ENCODE measurements at places on chromosomes 7 and 10.

DNA sequence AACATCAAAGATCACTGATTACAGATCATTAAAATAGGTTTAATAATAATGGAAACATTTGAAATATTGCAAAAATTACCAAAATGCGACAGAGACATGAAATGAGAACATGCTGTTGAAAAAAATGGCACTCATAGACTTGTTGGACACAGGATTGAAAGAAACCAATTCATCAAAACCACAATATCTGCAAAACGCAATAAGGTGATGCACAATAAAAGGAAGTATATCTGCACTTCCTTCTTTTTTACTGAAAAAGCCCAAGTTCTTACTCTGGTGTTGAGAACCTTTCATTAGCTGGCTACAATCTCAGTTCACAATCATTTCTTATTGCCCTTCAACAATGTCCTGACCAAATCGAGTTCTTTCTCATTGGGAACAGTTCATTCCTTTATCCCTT is 28.7 kb downstream of the TMEM106B start:
- no peak for DNase-seq

DNA sequence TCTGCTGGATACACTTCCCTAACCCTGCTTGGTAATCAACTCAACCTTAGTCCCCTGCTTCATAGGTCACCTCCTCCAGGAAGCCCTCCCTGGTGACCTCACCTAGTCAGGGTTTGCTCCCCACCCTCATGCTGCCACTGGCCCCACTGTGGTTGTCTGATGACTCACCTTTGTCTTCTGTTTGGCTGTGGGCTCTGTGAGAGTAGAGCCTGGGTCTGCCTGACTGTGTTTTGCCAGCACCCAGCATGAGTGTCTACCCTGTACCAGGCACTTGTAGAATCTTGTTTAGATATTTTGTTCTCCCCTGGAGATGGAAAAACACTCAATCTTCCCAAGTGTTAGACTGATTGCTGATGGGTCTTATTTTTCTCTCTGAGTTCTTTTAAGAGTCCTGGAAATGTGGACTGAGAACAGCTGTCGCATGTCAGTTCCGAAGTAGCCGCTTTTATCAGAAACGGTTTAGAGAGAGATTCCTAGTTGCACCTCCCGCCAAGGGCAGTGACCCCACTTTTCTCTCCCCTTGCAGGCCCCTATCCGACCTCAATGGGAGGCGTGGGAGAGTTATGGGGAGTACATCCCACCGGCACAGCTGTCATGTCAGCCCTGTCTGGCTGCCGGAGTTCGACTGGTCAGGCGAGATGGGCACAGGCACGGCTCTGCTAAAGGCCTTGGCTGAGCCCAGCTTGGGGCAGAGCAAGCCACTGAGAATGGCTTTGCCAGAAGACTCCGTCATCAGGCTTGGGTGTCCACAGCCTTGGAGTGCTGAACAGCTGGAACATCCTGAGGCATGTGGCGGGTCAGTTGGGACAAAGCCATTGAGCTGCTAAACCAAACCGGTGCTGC is 134.3 kb downstream of the GRK5 start:
- DNase-seq, result no peak

DNA sequence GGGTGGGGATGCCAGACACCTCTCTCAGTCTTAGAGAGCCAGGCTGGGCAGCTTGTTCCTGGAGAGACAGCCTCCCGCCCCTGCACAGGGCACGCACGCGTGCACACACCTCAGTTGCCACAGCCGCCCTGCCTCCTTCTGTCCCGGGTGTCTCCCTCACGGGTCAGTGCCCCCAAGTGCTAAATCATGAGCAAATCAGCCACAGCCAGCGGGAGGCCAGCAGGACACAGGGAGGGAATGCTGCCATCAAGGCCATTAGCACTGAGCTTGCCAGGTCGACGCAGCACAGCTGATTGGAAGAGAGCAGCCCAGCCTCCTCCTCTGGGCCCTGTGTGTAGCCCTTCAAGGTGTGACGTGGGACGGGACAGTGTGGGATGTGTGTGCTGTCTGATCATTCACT is 130.4 kb downstream of the CDH23 start:
- DNase-seq, result no peak

DNA sequence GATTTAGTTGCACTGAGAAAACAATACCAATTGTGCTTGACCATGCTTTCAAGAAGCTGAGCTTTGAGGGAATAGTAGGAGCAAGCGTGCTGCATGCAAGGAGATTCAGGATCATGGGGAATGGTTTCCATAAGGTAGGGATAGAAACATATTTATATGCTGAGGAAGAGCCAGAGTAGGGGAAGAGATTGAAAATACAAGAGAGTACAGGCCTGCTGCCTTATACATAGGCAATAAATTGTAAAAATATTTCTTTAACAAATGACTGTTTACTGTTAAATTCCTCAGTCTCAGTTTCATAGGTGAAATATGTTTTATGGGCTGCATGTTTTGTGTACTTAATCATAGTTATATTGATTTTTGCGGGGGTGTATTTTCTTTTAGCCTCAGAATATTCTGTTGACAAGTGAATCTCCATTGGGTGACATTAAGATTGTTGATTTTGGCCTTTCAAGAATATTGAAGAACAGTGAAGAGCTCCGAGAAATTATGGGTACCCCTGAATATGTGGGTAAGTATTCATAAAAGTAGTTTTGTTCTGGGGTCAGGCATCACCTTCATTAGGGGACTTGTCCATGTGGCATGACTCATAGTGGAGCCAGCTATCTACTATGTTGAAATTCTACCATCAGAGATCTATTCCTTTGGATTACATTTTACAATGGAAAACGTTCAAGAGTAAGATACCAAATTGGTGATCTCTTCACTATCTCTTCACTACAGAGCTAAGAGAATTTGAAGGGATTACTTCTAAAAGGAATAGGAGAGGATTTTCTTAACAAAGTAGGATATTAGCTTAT is 36.5 kb downstream of the STK17A start:
- DNase-seq, result no peak

- DNase-seq, result no peak
Observed at GRCh38 chr7:44565795-44566559, 7.7 kb downstream of the DDX56 start.

DNA sequence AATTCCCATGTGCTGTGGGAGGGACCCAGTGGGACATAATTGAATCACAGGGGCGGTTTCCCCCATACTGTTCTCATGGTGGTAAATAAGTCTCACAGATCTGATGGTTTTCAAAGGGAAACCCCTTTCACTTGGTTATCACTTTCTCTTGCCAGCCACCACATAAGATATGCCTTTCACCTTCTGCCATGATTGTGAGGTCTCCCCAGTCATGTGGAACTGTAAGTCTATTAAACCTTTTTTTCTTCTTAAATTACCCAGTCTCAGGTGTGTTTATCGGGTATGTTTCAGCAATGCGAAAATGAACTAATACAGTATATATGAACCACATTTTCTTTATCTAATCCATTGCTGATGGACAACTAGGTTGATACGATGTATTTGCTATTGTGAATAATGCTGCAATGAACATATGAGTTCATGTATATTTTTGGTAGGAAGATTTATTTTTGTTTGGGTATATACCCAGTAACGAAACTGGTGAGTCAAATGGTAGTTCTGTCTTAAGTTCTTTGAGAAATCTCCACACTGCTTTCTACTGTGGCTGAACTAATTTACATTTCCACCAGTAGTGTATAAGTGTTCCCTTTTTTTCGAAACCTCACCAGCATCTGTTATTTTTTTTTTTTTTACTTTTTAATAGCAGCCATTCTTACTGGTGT is 70.0 kb upstream of the HGF start:
- DNase-seq, result no peak

DNA sequence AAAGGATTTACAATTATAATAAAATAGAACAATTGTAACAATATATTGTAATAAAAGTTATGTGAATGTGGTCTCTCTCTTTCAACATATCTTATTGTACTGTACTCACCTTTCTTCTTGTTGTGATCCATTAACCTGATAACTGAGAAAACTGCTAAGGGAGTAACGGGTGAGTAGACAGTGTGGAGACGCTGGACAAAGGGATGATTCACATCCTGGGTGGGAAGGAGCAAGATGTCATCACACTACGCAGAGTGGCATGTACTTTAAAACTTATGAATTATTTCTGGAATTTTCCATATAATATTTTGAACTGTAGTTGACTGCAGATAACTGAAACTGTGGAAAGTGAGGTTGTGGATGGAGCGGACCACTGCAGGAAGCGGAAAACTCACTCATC is 91.2 kb upstream of the PLPP4 start:
- DNase-seq, result no peak

DNA sequence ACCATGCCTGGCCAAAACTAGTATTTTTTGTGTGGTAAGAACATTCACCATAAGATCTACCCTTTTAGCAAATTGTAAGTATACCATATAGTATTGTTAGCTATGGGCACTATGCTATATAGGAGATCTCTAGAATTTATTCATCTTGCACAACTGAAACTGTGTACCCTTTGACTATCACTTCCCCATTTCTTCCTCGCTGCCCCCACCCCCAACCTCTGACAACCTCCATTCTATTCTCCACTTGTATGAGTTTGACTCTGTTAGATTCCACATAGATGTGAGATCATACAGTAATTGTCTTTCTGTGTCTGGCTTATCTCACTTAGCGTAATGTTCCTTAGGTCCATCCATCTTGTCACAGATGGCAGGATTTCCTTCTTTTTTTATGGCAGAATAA is 3.6 kb downstream of the CASP7 start:
- no peak for DNase-seq

- no peak for DNase-seq
Observed at GRCh38 chr10:84156768-84157167, 16.8 kb upstream of the GPR15LG start.

DNA sequence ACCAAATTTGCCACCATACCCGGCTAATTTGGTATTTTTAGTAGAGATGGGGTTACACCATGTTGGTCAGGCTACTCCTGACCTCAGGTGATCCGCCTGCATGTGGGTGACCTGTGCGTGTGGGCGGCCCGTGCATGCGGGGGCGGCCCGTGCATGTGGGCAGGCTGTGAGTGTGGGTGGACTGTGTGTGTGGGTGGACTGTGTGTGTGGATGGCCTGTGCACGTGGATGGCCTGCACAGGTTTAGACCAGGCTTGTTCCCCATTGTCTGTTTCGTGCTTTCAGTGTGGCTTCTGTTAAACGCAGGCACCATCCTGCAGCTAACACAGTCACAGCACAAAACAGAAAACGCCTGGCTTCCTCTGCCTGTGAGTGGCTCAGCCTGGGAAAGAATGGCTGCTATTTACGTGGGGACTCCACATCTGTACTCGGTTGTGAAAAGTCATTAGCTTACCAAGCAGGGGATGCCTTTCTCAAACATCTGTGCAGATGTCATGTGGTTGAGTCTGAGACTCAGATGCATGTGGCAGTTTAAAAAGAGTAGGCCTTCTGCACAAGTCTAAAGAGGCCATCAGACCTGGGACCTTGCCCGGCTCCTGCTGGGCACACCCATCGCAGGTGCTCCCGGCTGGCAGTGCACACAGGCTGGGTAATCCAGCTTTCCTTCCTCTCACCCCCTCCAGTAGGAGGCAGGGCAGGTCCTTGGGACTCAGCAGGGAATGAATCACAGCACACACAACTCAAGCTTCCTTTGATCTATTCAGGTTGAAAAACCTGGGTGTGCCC is 91.6 kb downstream of the COBL start:
- DNase-seq, result no peak

- DNase-seq, result no peak
Observed at GRCh38 chr10:120459185-120459584, 2.2 kb downstream of the PLPP4 start.

Data from neuronal stem cell (in vitro differentiated cells).